ENCODE measurements at places on chromosomes 4 and X. TPM values are rescaled to one million over a fixed set of nuclear protein-coding genes. Genes with fewer than 3 reads are reported as not detected.

- no peak for DNase-seq
Observed at GRCh38 chr4:142402900-142403299, 443.2 kb downstream of the INPP4B start.

- DNase-seq: no peak
Observed at GRCh38 chr4:108775921-108776320, 13.1 kb upstream of the ETNPPL start.

DNA sequence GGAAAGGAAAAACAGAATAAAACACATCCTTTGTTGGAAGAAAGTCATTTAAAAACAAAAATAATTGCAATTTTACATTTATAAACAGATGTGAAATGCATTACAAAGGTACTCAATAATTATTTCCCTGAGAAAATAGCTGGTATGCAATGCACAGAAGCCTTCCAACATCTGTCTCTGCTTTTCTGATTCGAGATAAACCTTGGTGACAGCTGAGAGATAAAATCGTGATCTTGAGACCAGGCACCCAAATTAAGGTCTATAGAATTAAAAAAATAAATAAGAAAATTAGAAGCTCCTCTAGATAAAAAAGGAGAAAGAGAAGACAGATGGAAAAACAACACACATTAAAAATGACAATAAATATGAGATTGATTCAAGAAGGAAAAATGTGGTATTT is 544.0 kb downstream of the SPRY1 start:
- no peak for DNase-seq

DNA sequence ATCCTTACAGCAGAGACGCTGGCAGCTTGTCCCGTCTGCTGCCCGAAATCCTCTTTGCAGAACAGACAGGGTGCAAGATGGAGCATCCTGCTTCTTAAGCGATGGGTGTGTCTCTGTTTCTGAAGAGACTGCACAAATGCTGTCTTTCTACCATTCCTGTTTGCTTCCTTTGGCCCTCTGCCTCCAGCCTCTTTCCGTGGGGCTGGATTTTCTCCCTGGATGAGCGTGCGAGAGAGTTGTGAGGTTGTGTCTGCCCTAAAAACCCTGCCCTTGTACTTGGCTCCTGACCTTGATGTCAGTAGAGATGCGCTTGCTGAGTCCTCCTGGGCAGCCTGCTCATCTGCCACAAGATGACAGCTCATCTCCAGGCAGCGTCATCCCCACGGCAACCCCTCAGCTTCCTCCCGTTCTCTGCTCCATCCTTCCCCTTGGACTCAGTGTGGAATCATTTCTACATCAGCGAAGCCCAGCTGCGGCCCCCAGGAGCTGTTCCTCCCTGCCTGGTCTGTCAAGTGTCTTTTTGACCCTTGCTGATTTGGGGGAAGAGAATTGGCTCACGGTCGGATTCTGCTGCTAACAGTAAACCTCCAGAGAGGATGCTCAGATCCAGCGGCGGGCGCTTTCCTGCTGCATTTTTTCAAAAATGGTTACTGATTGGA is 246.2 kb downstream of the ASMT start:
- no peak for DNase-seq

- DNase-seq: no peak
Observed at GRCh38 chr4:188767496-188767895, 628.3 kb downstream of the TRIML1 start.

- DNase-seq: no peak
Observed at GRCh38 chr4:76301068-76301774, 5.3 kb upstream of the STBD1 start.

GRCh38 chr4:48635310-48635709 is 144.8 kb downstream of the FRYL start:
- no peak for DNase-seq

GRCh38 chr4:2943364-2944090 is 19.7 kb downstream of the NOP14 start:
- peak; percentile 33 for DNase-seq

DNA sequence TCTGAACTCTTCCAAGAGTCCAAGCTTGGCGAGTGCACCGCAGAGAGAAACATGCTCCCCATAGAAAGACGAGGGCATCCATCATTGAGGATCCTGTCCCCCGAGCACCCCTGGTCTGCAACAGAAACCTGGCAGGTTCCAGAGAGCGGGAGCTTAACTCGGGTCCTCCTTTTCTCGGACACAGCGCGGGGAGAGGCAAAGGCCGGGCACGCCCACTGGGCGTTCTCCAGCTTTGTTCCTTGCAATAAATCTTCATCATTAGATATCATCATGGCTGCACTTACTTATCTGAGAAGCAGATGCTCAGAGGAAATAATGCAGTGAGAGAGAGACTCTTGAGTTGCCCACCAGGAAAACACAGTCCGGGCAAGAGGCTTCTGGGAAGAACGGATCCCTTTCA is 90.1 kb upstream of the PSAPL1 start:
- no peak for DNase-seq

GRCh38 chr4:113790478-113790877 is 28.9 kb upstream of the CAMK2D start:
- DNase-seq: no peak

DNA sequence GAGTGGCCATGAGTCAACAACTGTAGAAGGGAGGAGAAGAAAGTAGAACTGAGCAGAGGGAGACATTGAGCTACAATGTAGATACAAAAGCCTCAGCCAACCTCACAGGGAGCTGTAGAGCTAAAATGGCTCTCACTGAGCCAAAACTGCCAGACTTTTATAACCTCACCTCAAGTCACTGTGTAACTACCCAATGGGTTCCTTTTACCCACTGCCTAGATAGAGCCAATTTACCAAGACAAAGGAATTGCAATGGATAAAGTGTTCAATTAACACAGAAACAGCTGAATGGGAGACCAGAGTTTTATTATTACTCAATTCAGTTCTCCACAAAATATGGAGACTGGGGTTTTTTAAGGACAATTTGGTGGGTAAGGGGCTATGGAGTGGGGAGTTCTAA is 938.9 kb upstream of the GRIA3 start:
- no peak for DNase-seq

Gene TMPRSS11A
- polyA plus RNA-seq: not detected

Gene HSD17B10
- 85.1 TPM for polyA plus RNA-seq

Gene FAM53A
- 4.3 TPM for polyA plus RNA-seq

Gene AREG
- polyA plus RNA-seq: 146 TPM

All from ovary (tissue), 10 donors.